Cerebellar nuclear complex (tissue), 1 donor: ENCODE measurements at places on chromosomes 7 and 10.

DNA sequence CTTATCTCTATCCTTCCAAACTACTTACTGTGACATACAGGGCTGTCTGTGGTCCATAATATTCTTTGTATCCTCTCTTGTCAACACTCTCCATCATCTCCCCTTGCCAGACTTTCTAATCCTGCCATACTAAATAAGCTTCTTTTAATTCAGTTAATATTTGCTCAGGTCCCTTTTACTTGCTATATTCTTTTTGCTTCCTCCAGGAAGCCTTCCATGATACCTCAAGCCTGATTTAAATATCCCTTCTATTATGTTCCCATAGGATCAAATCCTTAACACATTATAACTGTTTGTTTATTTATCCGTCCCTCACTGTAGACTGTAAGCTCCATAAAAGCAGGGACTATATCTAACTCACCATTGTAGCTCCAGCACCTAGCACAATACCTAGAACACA lies 7.2 kb upstream of the PPP3CB start:
- DNase-seq, result no peak

- no peak for DNase-seq
These were observed 54.3 kb downstream of the EGFR start for GRCh38 chr7:55073051-55073511.

GRCh38 chr10:52313256-52313932 lies 687 bp upstream of the DKK1 start:
- no peak for DNase-seq

DNA sequence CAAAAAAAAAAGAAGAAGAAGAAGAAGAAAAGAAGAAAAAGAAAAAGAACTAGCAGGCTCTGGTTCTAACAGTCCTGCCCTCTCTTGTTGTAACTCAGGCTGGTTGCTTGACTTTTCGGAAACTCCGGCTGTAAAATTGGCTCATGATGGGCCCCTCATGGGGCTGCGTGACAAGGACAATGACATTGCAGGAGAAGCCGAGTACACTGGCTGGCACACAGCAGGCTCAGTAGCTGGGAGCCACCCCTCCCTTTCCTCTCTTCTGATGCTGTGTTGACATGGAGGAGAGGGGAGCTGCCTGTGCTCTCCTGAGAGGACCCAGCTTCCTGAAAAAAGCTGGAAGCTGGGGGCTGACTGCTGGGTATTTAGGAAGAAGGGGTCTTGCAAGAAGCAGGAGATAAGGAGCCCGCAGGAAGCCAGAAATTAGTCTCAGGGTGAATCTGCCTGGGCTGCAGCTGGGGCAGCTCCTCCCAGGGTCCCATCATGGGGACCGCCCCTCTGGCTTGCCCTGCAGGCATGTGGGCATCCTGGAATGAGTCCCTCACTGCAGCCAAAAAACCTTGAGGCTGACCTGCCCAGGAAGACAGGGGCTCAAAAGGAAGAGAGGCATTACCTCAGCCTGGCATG lies 14.6 kb upstream of the GPR26 start:
- DNase-seq, result no peak

- DNase-seq, result no peak
These were observed 762.7 kb downstream of the KCNMA1 start for GRCh38 chr10:76874896-76875295.

GRCh38 chr10:32109603-32110002 lies 53.4 kb upstream of the KIF5B start:
- no peak for DNase-seq

GRCh38 chr10:79181698-79182521 lies 113.1 kb downstream of the ZMIZ1 start:
- no peak for DNase-seq

GRCh38 chr10:98391065-98391464 lies 23.9 kb downstream of the PYROXD2 start:
- DNase-seq, result no peak

GRCh38 chr10:87590705-87591588 lies 68.7 kb upstream of the PAPSS2 start:
- DNase-seq, result no peak

DNA sequence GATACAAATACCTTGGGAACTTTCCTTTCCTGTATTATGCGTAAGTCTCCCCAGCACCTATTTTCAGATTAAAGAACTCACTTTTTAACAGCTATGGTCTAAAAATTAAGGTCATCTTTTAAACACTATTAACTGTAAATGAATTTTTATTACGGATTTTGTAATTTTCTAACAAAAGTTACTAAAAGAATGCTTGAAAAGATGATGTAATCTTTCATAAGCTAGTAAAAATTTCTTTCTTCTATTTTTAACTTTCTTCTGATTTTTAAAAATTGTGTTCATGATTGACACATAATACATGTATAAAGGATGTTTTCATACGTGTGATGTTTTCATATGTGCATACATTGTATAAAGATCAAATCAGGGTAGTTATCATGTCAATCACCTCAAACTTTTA lies 291.2 kb upstream of the MBL2 start:
- no peak for DNase-seq
